Effector CD4-positive, alpha-beta T cell (primary cell): ENCODE measurements at places on chromosomes 13 and 19.

- DNase-seq: no peak
These were observed 147.3 kb downstream of the UFM1 start for GRCh38 chr13:38496917-38497316.

DNA sequence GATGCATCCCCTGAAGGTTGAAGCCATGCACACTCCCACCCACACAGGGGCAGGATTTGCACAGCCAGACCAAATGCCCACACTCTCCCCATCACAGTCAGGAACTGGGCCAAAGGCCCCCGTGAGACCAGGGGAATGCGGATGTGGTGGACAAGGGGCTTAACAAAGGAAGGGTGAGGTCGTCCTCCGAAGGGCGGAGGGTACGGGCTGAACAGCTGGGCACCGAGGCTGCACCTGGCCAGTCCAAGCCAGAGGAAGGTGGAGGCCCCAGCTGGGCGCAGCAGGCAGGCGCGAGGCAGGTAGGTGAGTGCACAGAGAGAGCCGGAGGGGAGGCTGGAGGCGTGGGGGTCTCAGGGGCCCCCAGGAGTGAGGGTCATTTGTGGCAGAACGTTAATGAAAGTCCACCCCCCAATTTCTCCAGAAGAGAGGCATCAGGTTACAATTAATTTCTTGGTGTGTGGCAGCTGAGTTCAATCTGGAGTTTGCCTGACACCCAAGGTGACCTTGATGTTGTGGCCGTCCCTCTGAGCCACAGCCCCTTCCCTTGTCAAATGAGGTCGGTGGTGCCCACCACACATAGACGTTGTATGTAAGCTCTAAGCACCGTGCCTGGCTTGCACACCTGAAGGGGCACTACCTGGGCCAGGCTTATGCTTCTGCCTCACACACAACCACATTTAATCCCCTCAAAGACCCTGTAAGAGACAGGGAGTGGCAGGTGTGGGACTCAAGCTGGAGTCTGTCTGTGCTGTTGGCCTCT lies 2.9 kb downstream of the KLK15 start:
- no peak for DNase-seq

DNA sequence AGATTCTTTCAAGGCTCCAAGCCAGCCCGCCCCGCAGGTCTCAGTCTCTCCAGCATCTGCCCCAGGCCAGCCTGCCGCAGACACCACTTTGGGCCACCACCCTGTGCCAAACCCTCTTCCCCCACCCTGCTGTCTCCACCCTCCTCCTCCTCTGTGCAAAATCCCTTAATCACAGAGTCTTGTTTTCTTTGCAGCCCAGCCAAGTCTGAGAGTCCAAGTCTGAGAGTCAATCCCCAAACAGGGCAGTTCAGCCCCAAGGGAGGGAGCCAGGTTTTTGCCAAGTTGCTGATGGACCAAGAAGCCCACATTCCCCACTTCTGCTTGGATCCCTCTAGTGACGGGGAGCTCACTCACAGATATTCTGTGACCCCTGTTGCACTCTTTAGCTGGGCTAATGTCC lies 3.1 kb downstream of the ADAMTS10 start:
- no peak for DNase-seq

DNA sequence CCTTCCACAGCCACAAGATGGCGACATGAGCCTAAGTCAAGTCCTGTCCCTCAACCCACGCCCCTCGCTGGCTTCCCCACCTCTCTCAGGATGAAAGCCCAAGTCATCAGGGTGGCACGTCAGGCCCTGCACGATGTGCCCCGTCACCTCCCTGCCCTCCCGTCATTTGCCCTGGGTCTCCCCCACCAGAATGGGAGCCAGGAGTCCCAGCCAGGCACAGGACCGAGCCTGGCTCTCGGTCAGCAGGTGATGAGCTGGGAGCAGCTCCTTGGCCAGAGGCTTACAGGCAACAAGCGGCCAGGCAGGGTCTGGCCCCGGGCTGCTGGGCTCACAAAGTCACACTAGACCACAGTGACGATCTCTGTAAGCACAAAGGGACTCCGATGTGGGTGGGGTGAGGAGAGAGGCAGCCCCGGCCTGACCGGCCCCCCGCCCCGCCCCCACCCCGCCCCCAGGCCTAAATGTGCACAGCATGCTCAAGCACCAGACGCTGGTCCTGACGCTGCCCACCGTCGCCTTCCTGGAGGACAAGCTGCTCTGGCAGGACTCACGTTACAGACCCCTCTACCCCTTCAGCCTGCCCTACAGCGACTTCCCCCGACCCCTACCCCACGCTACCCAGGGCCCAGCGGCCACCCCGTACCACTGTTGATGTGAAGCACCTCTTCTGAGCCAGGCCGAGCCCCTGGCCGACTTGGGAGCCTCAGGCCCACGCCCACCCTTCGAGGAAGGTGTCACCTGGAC lies 7.3 kb downstream of the MRPL4 start:
- DNase-seq: peak; percentile 84
